MCF 10A (cell line): ENCODE measurements at places on chromosomes 7 and 10.

DNA sequence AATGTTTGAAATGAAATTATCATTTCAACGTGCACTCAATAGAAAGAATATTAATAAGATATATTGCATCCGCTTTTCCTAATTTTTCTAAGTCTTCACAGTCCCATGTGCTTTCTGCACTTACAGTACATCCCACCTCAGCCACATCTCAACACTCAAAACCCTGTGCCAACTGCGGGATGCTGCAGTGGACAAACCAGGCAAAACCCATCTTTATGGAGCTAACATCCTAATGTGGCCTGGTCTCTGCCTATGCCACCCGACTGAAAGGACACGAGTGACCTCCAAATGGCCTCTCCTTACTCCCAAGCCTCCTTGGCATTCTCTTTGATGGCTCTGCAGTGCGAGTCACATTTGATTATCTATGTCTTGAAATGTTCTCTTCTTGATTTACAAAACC, 57.4 kb upstream of the ADRB1 start:
- no peak for DNase-seq

- DNase-seq = no peak
Measured at GRCh38 chr10:70328018-70328417, 44.2 kb upstream of the NPFFR1 start.

- DNase-seq = no peak
Measured at GRCh38 chr10:132328738-132329137, 3.3 kb upstream of the LRRC27 start.

DNA sequence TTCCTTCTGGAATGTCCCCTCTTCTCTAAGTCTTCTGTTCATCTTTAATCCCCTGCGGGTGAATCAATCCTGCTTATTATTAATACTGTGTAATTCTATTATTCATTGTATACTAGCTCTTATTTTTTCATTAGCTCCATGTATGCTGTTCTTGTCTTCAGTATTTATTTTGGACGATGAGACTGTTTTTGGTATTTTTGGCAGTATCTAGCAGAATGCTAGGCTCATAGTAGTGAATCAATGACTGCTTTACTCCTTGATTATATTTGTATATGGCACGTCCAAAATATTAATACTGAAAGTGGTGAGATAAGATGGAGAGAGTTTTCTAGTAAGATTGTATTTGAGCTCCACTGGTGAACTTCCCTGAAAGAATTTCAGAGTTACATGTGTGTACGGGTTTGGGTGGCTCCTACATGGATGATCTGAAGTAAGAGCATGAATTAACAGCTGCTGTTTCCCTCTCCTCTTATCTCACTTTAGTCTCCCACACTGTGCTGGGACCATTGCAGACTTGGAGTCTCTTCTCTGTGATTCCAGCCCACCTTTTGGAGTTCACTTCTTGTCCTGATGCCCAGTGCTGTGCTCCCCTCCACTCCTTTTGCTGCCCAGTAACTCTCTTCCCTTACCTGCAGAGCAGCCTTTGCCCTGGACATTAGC, 226.0 kb downstream of the CDK14 start:
- DNase-seq = no peak

DNA sequence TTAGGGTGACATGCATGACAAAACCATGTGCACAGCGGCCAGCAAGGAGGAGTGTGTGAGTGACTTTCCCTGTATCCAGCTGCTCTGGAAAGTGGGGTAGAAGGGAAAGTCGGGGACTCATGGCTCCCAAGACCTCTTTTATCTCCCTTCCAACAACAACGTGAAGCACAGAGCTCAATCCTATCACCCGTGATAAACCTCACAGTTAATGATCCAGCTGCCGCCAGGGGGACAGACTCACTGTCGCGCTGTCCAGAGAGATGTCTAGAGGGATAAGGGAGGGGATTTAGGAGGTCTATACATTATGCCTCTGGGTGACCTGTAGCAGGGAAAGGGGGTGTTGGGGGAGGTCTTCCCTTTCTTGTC, 84.0 kb upstream of the SMNDC1 start:
- DNase-seq = no peak

DNA sequence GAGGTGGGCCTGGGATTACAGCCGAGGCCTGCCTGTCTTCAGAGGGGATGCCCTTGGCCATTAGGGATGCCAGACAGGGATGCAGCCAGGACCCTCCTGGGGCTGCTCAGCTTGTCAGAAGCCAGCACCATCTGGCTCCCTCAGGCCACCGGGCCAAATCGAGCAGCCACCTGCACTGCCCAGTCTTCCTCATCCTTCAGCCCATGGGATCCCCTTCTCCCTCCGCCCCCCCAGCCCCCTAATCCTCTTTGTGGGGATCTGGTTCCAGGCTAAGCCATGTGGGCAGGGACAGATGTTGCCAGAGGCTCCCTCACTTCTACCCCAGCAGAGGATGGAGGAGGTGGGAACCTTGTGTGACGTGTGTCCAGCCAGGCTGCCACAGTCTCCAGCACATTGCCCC, 137.4 kb upstream of the PPIF start:
- no peak for DNase-seq

DNA sequence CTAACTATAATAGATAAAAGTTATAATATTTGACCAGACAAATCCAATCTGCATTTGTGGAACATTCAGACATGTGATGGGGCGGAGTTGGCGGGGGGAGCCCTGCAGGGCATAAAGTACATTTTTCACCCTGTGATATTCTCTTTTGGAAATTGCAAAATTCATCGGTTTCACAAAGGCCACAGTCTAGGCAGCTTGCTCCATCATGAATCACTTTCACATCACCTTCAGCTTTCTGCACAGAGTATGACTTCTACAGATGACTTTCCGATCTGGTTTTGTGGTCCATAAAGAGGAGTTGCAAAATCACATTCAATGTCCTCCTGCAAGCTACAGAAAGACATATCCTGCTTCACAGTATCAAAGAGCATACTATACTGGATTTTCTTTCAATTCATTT, 51.4 kb upstream of the APBB1IP start:
- no peak for DNase-seq

DNA sequence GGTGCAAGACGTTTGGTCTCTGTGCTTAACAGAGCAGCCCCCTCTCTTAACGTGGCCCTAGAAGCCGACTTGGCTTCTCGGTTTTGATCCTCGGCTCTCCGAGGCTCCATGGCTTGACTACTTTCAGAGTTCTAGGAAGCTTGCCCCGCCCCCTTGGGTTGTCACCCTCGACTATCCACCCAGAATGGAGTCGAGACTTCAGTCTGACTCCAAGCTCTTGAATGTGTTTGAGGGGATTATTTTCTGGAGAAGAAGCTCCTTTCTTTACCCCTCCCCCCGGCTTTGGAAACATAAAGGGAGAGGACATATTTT, 448 bp downstream of the SEC24C start:
- peak; percentile 54 for DNase-seq

GRCh38 chr7:33813331-33813730, 92.0 kb upstream of the BMPER start:
- DNase-seq = no peak

- no peak for DNase-seq
Measured at GRCh38 chr10:51083356-51083853, 9.1 kb downstream of the PRKG1 start.

- DNase-seq = no peak
Measured at GRCh38 chr10:44311563-44312051, 73.3 kb downstream of the CXCL12 start.

DNA sequence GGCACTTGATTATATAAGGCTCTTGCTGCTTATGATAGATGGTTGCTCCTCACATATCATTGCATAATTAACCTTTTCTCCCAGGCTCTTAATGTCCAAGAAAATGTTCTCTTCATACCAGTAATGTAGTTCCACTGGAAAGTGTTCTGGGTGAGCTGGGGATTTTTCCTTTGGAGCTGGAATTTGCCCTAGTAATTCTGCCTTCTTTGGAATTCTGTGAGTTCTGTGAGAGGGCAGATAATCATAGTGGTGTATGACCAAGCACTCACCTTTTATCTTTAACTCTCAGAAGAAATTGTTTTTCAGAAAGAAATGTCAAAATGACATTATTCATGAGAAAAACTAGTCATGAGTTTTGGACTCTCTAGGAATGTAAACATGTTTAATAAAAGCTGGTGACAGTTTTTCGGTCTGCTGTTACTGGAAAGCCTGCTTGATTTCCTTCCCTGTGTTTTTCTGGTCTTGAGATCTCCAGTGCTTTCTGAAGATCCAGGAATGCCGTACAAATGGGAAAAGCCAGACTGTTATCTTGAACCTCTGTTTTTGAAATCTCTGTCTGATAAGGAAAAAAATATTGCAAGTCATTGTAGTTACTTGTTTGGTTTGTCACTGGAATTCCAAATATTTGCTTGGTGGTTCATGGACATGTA, 148.3 kb upstream of the PRPS1L1 start:
- no peak for DNase-seq

DNA sequence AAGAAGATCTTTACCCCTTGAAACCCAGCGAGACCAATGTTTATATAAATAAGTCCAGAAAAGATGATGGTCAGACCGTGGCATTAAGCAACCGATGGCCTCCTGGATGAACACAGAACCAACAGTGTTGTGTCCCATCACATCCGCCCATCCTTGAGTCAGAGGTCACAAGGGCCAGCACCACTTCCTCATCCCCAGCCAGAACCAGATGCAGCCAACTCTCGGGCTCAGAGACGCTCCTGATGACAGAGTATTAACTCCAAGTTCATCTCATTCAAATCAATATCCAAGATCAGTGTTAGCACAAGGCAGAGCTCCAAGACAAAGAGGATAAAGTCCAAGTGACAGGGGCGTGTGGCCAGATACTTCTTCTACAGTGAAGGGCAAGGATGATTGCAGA, 63.5 kb downstream of the FAM53B start:
- no peak for DNase-seq

- DNase-seq = peak; percentile 88
Measured at GRCh38 chr7:98841179-98841997, 28.4 kb downstream of the TMEM130 start.
